ENCODE measurements at places on chromosomes 16 and 17.

DNA sequence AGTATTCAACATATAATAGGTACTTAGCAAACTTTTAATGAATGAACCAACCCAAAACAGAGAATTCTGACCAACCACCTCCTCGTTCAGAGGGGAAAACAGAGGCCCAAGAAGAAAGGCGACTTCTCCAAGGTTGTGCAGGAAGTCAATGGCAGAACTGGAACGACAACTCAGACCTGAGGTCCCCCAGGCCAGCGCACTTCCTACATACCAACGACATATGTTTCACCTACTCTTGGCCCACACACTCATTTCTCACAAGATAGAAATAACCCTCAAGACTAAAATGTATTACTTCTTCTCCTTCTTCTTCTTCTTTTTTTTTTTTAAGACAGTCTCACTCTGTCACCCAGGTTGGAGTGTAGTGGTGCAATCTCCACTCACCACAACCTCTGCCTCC, 14.4 kb downstream of the CHCT1 start:
- H3K36me3 ChIP-seq, result no peaks in the 10 kb centered on the region
- no peak overlapping the region for H3K4me3 ChIP-seq
- no peak for DNase-seq
- no peaks in the 10 kb centered on the region for H3K27me3 ChIP-seq
- H3K27ac ChIP-seq, result no peak overlapping the region
- H3K4me1 ChIP-seq, result peaks cover 4% of the 10 kb centered on the region

DNA sequence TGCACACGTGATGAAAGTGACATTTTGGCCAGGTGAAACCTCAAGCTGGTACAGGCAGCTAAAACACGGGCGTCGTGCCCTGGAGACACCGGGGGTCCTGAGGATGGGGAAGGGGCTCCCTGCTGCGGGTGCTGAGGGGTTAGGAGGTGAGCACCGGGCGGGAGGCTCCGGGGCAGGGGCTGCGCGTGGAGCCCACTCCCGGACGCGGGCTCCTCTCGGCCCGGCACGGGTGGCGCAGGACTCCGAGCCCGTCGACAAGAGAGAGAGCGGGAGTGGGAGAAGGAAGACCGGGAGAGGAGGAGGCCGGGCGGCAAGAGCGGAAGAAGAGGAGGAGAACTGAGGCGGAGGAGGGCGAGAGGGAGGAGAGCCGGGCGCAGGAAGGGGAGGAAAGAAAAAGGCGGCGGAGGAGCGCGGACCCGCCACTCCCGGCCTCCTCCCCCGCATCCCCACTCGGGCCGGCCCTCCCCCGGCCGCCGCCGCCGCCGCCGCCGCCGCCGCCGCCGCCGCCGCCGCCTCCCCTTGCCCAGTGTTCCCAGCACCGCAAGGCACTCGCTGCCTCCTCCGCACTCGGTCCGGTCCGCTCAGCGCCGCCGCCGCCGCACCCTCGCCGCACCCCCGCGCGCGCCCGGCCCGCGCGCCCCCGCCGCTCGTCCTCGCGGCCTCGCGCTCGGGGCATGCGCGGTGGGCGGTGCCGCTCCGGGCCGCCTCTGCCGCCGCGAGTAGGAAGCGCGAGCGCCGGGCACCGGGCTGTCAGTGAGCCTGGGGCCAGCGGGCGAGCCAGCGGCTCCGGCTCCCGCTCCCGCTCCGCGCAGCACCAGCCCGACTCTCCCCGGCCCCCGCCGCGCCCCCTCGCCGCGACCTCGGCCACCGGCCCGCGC, at the start of gene PRKCA:
TSS of gene PRKCA (plus strand) at position 750 of the 878 bp plus-strand sequence.
- no peaks in the 10 kb centered on the region for H3K27me3 ChIP-seq
- no peaks in the 10 kb centered on the region for H3K36me3 ChIP-seq
- peak within 1 kb of the TSS; percentile 96 for H3K4me3 ChIP-seq
- H3K4me1 ChIP-seq, result peaks cover 9% of the 10 kb centered on the region
- peak within 1 kb of the TSS; percentile 57 for H3K27ac ChIP-seq

GRCh38 chr16:35908152-35908551, 2448.7 kb downstream of the TP53TG3F start:
- no peaks in the 10 kb centered on the region for H3K4me1 ChIP-seq
- H3K27ac ChIP-seq, result no peak overlapping the region
- no peak overlapping the region for H3K4me3 ChIP-seq
- no peak for DNase-seq

- H3K4me3 ChIP-seq, result no peak overlapping the region
- no peaks in the 10 kb centered on the region for H3K36me3 ChIP-seq
- H3K27me3 ChIP-seq, result no peaks in the 10 kb centered on the region
- no peaks in the 10 kb centered on the region for H3K4me1 ChIP-seq
These were observed 8.1 kb upstream of the TBX4 start for GRCh38 chr17:61444075-61444474.

DNA sequence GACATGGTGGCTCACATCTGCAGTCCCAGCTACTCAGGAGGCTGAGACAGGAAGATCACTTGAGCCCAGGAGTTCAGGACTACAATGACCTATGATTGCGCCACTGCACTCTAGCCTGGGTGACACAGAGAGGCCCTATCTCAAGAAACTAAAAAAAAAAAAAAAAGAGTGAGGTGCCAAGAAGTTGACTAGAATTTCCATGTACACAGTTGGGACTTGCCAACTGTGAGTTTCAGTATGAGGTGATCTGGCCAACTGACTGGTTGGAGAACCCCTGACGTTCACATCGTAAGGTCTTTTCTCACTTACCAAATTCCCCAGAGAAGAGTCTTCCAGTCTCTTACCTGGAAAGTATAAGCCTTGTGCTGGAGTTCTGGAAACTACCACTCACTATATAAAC, 3.1 kb upstream of the MED11 start:
- H3K4me3 ChIP-seq, result no peak overlapping the region
- H3K4me1 ChIP-seq, result peaks cover 2% of the 10 kb centered on the region
- H3K36me3 ChIP-seq, result no peaks in the 10 kb centered on the region
- DNase-seq, result no peak

DNA sequence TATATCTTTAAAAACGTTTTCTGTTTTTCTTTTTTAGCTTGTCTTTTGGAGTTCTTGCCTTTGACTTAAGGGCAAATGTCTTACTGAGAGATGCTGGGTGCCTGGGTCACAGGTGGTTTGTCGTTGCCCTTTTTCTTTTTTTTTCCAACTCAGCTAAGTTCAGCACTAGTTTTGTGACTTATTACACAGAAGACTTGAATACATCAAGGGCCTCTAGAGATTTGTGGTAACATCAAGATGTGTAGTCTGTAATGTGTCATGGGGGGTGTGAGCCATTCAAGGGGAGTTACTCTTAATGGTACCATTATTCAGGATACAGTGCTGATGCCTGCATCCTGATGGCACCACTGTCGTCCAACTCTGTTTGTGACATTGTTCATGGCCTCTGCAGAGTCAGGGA, 95.1 kb downstream of the PRKCA start:
- DNase-seq, result no peak
- no peak overlapping the region for H3K4me3 ChIP-seq
- H3K4me1 ChIP-seq, result peaks cover 5% of the 10 kb centered on the region
- H3K27ac ChIP-seq, result no peak overlapping the region
- no peaks in the 10 kb centered on the region for H3K36me3 ChIP-seq

- H3K27ac ChIP-seq, result no peak overlapping the region
- DNase-seq, result no peak
- no peaks in the 10 kb centered on the region for H3K36me3 ChIP-seq
- no peaks in the 10 kb centered on the region for H3K27me3 ChIP-seq
These were observed 4.0 kb downstream of the TMEM170A start for GRCh38 chr16:75460446-75460845.

- peaks cover 7% of the 10 kb centered on the region for H3K4me1 ChIP-seq
- DNase-seq, result no peak
- H3K36me3 ChIP-seq, result no peaks in the 10 kb centered on the region
- H3K27ac ChIP-seq, result no peak overlapping the region
These were observed 14.5 kb upstream of the BAIAP2 start for GRCh38 chr17:81020443-81020766.

GRCh38 chr16:4306470-4307214, 9.2 kb upstream of the GLIS2 start:
- no peaks in the 10 kb centered on the region for H3K4me1 ChIP-seq
- no peaks in the 10 kb centered on the region for H3K36me3 ChIP-seq
- H3K27me3 ChIP-seq, result no peaks in the 10 kb centered on the region
- H3K4me3 ChIP-seq, result peak overlapping the region; percentile 40
- no peak for DNase-seq

DNA sequence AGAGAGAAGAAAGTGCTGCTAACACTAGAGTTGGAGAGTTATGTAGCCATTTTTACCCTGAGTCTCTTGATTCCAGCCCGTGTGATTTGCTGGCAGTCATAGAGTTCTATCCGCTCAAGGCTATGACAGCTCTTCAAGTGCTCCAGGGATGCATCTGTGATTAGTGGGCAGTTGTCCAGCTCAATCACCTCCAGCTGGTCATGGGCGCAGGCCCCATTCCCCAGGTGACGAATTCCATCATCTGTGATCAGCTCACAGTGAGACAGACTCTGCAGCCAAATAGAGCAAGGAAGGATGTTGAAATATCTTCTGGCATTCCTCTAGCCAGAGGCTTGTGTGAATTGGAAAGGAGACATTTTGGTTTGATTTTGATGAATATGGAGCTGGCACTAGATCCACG, 38.4 kb upstream of the STAC2 start:
- H3K4me1 ChIP-seq, result no peaks in the 10 kb centered on the region
- no peak overlapping the region for H3K4me3 ChIP-seq
- no peak for DNase-seq
- no peaks in the 10 kb centered on the region for H3K27me3 ChIP-seq
- H3K27ac ChIP-seq, result no peak overlapping the region
